Stimulated activated CD8-positive, alpha-beta memory T cell treated with anti-CD3 and anti-CD28 coated beads, Interleukin-7, amount 100 ng/mL, for 48 hours (primary cell): ENCODE measurements at places on chromosomes 12 and 14.

DNA sequence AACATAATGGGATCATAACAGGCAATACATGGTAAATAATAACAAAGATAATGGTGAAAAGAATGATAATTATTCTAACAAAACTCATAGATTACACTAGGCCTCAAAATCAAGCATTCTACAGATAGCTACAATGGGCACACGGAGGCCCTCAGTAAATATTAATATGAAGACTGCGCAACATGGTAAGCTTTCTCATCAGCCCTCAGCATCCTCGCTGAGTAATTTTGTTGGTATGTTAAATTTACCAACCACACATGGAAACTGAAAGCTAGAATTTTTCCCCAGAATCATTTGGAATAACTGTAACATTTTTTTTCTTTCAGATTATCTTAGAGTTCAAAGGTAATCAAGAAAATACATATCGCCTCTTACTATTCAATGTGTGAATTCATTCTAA is 74.2 kb upstream of the PYGL start:
- DNase-seq, result no peak

DNA sequence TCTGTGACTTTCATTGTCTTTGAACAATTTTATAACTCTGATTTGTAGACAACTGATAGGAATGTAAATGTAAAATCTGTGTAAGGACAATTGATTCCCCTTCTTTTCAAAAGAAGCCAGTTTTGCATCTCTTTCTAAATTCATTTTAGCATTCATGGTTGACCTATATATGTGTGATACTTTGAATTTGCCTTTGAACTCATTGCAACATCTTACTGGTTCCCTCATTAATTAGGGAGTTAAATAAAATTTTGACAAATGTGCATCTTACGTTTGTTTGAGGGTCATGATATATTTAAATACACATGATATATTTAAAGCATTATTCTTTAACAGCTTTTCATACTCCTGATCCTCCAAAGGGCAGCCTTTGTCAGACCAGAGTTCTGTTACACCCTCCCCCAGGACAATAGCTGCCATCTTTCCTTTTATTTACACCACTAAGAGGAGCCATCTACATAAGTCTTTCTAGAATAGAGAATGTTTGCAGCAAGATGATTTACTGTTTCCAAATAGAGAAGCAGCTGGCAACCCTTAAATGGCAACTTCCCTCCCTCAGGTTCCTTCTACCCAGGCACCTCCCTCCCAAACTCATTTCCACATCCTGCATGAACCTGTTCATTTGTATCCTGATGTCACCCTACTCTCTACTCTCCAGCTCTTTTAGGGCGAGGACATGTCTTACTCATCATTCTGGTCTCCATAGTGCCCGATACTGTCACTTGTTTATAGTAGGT is 40.2 kb upstream of the APPL2 start:
- DNase-seq, result no peak

GRCh38 chr14:35378425-35379233 is 25.9 kb downstream of the NFKBIA start:
- no peak for DNase-seq

DNA sequence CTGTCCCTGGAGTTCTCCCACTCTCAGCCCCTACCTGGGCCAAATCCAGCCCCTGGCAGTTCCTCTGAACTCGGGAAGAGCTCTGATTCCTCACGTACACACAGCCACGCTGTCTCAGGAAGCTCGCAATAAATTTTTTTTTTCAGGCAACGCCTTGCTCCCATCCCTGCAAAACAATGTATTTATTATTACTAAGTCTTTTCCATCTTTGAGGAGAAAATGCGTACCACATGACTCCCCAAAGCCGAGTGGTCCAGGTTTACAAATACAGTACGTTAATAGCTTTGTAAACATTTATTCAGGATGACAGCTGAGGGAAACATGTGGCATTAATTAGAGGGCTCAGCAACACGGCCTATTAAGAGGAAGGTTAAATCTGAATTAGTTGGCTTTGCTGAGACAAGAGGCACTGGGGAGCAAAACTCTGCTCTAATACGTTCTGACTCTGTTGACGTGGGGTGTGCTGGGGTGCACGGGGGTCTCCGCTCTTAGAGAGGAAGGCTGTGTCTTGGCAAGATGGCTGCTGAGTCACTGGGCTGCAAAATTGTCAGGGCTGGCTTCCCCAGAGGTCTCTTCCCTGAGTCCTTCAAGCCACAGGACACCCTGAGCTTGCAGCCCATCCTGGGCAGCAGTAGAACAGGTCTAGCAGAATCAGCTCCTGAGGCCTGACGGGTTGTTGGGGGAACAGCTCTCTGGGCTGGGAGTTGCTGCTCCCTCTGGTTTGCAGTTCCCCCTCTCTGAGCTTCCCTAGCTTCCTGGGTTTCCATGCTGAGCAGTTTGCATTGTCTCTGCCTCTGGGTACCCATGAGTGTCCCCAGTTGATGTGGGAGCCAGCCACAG is 185.2 kb upstream of the TBX3 start:
- DNase-seq, result no peak

- no peak for DNase-seq
Observed at GRCh38 chr14:66038618-66039017, 447.6 kb upstream of the CCDC196 start.

GRCh38 chr12:3113671-3114325 is 36.6 kb downstream of the TSPAN9 start:
- no peak for DNase-seq

DNA sequence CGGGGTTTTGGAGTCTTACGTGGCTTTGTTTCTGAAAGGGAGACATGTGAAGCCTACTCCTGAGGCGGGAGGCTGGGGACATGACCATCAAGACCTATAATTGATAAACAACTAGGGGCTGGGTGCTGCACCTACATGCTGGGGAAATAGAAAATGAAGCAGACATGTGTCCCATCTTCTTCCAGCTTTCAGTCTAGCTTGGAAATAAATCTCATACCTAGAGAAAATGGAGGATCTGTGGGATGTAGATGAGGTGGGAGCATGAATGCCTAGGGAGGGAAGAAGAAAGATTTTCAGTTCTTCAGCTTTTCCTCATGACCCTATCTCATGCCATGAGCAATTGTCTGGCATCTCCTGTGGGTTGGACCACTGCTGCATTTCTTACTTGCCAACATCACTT is 22.1 kb downstream of the EMP1 start:
- no peak for DNase-seq

GRCh38 chr12:104132351-104132956 is 5.6 kb downstream of the NFYB start:
- no peak for DNase-seq

- DNase-seq, result no peak
Observed at GRCh38 chr12:78018171-78018910, 187.6 kb downstream of the NAV3 start.

GRCh38 chr12:67764055-67764454 is 115.5 kb downstream of the DYRK2 start:
- DNase-seq, result no peak

- no peak for DNase-seq
Observed at GRCh38 chr14:88129306-88130056, 124.5 kb downstream of the GPR65 start.

GRCh38 chr12:50637870-50638481 is 125.9 kb upstream of the ATF1 start:
- no peak for DNase-seq

- DNase-seq, result no peak
Observed at GRCh38 chr12:46831335-46832129, 5.7 kb upstream of the SLC38A4 start.

- no peak for DNase-seq
Observed at GRCh38 chr14:46596236-46596635, 55.3 kb downstream of the RPL10L start.

DNA sequence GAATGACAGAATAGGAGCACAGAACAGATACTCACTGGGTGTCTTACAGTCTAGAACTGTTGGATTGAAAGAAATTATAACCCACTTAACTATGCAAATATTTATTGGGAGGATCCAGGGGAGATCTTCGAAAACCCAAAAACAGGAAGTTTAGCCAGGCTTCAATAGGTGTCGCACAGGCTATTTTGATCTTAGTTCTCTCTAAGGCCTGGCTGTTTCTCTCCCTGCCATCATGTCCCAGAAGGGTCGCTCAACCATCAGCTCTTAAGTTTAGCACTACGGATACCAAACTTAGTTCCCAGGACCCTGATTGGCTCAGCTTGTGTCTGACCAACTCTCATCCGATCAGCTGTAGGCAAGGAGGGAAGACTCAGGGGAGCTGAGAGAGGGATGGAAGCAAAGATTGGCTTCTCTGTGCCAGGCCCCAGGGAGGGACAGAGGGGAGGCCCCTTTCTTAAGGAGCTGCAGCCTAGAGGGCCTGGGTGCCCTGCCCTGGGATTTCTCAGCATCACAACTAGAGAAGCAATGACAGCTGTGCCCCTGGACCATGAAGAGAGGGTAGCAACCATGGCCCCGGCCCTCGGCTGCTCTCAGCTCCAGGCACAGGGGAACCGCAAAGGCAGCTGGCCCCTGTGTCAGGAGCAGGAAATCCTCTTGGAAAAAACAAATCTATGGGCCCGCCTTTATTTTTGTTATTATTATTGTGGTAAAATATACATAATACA is 13.5 kb downstream of the PHETA1 start:
- DNase-seq, result no peak

GRCh38 chr12:129873833-129874208 is 30.0 kb downstream of the TMEM132D start:
- DNase-seq, result no peak

DNA sequence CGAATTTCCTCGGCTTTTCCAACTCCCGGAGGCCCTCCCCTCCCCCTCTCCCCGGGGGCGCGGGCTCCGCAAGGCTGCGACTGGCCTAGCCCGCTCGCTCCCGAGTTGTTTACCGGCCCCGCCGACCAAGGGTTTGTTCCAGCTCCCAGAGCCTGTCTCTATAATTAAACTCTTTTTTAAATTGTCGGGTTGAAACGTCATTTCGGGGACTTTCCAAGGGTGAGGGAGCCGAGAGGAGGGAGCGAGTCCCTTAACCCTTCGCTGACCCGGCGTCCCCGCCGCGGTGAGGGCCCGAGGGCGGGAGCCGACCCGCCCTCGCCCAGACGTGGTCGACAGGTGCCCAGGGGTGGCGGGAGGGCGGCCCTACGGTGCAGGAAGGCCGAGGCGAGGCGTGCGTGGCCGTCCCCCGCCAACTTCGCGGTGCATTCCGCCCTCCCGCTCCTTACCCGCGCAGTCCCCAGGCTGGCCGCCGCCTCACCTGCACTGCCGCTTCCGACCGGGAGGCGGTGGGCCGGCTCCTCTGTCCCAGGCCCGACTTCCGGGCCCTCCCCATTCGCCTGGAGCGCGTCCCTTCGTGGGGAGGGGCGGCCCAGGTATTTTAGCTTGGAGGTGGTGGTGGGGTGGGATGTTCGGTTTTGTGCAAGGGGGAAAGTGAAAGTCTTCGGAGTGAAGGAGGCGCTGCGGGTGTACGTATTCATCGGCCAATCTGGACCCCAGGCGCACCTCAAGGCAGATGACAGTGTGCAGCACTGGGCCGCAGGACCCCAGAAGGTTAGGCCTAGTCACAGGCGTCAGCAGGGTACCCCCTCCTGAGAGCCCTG is 2.9 kb upstream of the ZFP36L1 start:
- peak; percentile 67 for DNase-seq

- DNase-seq, result no peak
Observed at GRCh38 chr12:53187145-53187899, 6.6 kb upstream of the CSAD start.
